ENCODE measurements at places on chromosomes 4 and X. TPM values are rescaled to one million over a fixed set of nuclear protein-coding genes. Genes with fewer than 3 reads are reported as not detected.

The PLAC1 gene
- not detected for polyA plus RNA-seq

The FDCSP gene
- polyA plus RNA-seq: not detected

The ACSL1 gene
- polyA plus RNA-seq: 31.7 TPM

The CNGA2 gene
- polyA plus RNA-seq: not detected

The IRS4 gene
- polyA plus RNA-seq: not detected

The GLOD5 gene
- 7.5 TPM for polyA plus RNA-seq

The F11 gene
- polyA plus RNA-seq: not detected

The SLC25A6 gene
- 644 TPM for polyA plus RNA-seq

The DRD5 gene
- polyA plus RNA-seq: not detected

The CYLC1 gene
- not detected for polyA plus RNA-seq

The SMS gene
- 65.8 TPM for polyA plus RNA-seq

The SPACA5 gene
- polyA plus RNA-seq: not detected

The CXCR3 gene
- 0.60 TPM for polyA plus RNA-seq

The CLDN34 gene
- polyA plus RNA-seq: 0.16 TPM

The BEX1 gene
- 6.9 TPM for polyA plus RNA-seq

The DMRTC1 gene
- 0.48 TPM for polyA plus RNA-seq

The ADAM29 gene
- polyA plus RNA-seq: not detected

The GPM6B gene
- polyA plus RNA-seq: 0.46 TPM

The FRMD7 gene
- polyA plus RNA-seq: not detected

The NAP1L5 gene
- 3.0 TPM for polyA plus RNA-seq

The DUSP21 gene
- polyA plus RNA-seq: not detected

The KIT gene
- 0.69 TPM for polyA plus RNA-seq

The PWWP3B gene
- polyA plus RNA-seq: under 0.01 TPM

The HSD17B11 gene
- polyA plus RNA-seq: 145 TPM

The MAGEA12 gene
- not detected for polyA plus RNA-seq

The ODAPH gene
- polyA plus RNA-seq: 0.06 TPM

The GUCY1A1 gene
- 3.6 TPM for polyA plus RNA-seq

The AIMP1 gene
- 32.0 TPM for polyA plus RNA-seq

The PAGE4 gene
- polyA plus RNA-seq: not detected

The TEX11 gene
- polyA plus RNA-seq: 2.4 TPM

The TMPRSS11A gene
- polyA plus RNA-seq: not detected

The FAM3A gene
- polyA plus RNA-seq: 57.1 TPM

The MAGEE1 gene
- 2.0 TPM for polyA plus RNA-seq

The TLR7 gene
- 1.4 TPM for polyA plus RNA-seq

The PPP2R2C gene
- not detected for polyA plus RNA-seq

The FGFBP2 gene
- polyA plus RNA-seq: 2.5 TPM

The EREG gene
- polyA plus RNA-seq: 3.2 TPM

The NOCT gene
- polyA plus RNA-seq: 5.3 TPM

The HELT gene
- polyA plus RNA-seq: not detected

The F8 gene
- 2.4 TPM for polyA plus RNA-seq

The UGT2B15 gene
- polyA plus RNA-seq: not detected

The YY2 gene
- not detected for polyA plus RNA-seq

The POU3F4 gene
- not detected for polyA plus RNA-seq

The NR3C2 gene
- 17.8 TPM for polyA plus RNA-seq

The KDM5C gene
- 15.6 TPM for polyA plus RNA-seq

The PLP1 gene
- 1.6 TPM for polyA plus RNA-seq

The MAGEC2 gene
- not detected for polyA plus RNA-seq

The FGF5 gene
- not detected for polyA plus RNA-seq

The AKAP14 gene
- not detected for polyA plus RNA-seq

The OTUD6A gene
- polyA plus RNA-seq: not detected

The CDKL2 gene
- polyA plus RNA-seq: not detected

All from sigmoid colon (tissue), 7 donors.